ENCODE measurements at places on chromosomes 2 and 18.

GRCh38 chr2:163210430-163210918 is 371.9 kb upstream of the KCNH7 start:
- no peak for DNase-seq

- no peak for DNase-seq
Observed at GRCh38 chr2:160928854-160929301, 231.3 kb upstream of the TANK start.

GRCh38 chr2:230956827-230957755 is 32.0 kb upstream of the GPR55 start:
- DNase-seq, result peak; percentile 75

- DNase-seq, result no peak
Observed at GRCh38 chr18:52691841-52692240, 351.8 kb downstream of the DCC start.

GRCh38 chr18:50629148-50629631 is 69.3 kb downstream of the MAPK4 start:
- no peak for DNase-seq

DNA sequence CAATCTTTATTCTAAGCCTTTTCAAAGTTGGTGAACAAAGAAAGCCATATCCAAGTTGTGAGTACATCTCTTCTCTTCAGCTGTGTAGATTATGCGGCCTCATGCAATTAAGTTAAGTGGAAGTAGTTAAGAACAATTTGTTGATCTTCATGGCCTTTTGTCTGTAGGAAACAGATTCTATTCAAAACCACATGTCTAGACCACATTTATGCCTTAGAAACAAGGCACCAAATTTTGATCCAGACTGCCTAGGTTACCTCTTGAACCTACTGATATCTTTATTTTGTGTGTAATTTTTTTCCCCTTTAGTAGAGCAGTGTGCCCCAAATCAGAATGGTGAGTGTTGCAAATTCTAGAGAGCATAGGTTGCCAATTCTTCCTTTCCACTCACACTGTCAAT is 101.6 kb upstream of the CERS6 start:
- DNase-seq, result no peak

- DNase-seq, result no peak
Observed at GRCh38 chr2:119586085-119586484, 41.8 kb downstream of the CFAP221 start.

DNA sequence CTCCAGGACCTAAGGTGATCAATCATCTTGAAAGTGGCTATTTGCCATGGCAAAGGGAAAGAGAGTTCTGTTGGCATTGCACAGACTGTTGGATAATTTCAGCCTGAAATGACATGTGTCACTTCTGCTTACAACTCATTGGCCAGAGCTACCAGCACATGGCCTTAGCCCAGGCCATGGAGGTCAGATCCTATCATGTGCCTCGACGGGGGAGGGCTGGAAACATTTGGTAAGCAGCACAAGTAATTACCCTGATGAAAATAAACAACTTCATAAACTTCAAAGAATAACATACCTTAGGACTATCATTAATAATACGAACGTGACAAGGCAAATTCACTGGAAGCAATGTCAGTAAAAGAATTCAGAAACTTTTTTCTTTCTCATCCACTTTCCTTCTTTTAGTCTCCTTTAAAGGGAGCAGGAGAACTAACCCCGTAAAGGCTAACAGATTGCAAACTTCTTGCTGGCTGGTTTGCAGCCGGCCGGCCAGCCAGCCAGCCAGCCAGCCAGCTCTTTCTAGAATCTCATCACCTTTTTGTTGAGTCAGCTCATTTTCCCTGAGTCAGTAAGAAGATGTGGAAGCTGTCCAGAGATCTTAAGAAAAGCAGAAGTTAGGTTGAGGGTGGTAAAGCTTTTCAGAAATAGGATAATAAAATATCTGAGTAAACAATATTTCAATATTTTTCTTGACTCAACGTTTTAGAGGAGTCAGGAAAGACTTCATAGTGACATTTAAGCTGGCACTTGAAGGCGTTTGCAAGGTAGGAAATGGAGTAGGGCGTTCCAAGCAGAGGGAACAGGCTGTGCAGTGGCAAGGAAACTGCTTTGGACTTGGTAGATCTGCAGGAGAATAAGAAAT is 31.9 kb downstream of the CNRIP1 start:
- no peak for DNase-seq

DNA sequence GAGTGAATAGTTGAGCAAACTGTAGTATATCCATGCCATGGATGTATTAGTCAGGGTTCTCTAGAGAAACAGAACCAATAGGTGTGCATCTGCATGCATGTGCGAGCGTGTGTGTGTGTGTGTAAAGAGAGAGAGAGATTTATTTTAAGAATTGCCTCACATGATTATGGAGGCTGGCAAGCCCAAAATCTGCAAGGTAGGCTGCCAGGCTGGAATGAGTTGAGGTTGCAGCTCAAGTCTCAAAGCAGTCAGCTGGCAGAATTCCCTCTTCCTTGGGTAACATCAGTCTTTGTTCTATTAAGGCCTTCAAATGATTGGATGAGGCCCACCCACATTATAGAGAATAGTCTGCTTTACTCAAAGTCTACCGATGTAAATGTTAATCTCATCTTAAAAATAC is 187.8 kb downstream of the ANAPC1 start:
- no peak for DNase-seq

GRCh38 chr2:143926736-143927135 is 593.2 kb downstream of the ZEB2 start:
- no peak for DNase-seq

GRCh38 chr2:176562359-176563078 is 293.3 kb downstream of the MTX2 start:
- no peak for DNase-seq

- no peak for DNase-seq
Observed at GRCh38 chr2:233413559-233414272, 59.4 kb downstream of the DGKD start.

GRCh38 chr18:56789004-56789888 is 138.1 kb downstream of the WDR7 start:
- peak; percentile 5 for DNase-seq

GRCh38 chr2:209642146-209642820 is 129.3 kb upstream of the UNC80 start:
- DNase-seq, result no peak

DNA sequence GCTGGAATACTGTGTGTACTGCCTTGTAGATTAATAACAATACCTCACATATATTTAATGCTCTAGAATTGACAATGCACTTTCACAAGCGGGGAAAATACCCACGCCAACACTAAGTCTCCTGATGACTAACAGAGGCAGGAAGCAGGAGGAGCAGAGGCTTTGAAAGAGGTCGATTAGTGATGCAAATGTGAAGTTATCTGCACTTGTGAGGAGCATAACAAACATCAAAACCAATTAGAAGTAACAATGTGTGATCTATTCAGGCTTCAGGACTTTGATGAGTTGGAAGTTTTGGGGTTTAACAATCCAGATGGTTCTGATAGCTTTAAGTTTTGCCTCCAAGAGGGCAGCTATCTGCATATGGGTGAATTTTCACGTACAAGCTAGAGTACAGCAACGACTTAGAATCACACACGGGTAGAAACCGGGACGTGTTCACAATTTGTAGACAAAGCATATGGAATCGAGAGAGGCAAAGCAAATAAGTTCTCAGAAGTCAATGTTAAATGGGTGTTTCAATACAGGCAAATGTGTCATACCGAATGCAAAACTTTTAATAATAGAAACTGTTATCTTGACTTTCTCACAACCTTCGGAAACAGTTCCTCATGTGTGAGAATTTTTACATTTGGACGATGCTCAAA is 114.5 kb downstream of the METTL8 start:
- DNase-seq, result peak; percentile 80

DNA sequence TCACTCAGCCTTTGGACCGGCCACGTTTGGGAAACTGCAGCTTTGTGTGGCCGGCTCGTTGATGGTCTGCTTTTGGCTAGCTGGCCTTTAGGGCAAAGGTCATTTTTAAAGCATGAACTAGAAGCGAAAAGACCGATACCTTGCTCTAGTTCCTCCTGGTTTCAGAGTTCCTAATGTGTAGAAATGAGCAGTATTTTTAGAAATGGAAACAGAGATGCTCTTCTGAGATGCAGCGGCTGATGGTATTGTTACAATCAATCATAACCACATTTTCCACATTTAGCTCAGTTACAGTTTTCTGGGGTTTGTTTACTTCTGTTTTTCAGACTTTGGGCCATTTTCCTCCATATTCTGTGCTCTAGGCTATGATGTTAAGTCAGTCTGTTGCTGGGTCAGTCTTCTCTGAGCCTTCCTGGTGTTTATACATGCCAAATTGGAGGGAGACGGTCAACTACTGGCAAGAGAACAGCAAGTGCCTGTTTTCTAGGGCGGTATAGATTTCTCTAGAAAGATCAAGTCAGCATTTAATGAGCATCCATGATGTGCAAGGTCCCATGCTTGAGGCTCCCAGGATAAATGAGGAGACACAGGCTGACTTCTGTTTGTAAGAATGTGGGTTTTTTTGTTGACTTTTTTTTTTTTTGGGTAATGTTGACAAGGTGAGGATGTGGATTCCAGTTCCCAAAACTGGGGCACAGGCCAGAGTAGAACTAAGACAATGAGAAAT is 28.0 kb downstream of the RNF144A start:
- DNase-seq, result peak; percentile 33

GRCh38 chr2:69082430-69082997 is 69.5 kb downstream of the ANTXR1 start:
- DNase-seq, result no peak

DNA sequence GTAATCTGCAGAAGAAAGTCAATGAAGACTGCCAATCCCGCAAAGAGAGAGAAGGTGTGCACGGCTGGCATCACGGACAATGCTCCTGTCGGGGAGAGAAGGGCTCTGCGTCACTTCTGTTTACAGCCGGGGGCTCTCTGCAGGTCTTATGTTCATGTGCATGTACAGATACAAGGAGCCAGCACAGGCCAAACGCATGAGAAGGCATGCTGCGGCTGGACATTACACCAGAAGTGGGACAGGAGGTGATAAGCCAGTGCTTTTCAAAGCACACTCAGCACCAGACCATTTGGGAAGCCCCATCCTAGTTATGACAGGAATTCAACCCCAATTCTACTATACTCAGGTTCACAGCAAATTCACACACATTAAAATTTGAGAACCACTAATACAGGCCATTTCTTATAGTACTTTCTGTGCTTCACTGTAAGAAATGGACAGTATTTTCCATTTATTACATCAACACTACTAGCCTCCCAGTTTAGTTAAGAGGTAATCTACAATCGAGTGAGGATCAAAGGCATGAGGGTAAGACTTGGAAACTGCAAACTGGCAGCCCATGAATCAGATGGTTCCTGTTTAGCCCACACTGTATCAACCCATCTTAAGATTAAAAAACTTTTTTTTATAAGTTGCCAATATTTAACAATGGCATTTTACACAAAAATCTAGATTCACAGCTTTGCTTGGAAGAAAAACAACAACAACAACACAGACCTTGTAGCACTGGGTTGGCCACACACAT is 38.2 kb downstream of the RMC1 start:
- DNase-seq, result no peak

GRCh38 chr2:123720760-123721159 is 304.3 kb upstream of the CNTNAP5 start:
- no peak for DNase-seq

Data from GM06990 (cell line).